Smooth muscle cell of the brain vasculature (primary cell): ENCODE measurements at places on chromosomes 5 and 9.

DNA sequence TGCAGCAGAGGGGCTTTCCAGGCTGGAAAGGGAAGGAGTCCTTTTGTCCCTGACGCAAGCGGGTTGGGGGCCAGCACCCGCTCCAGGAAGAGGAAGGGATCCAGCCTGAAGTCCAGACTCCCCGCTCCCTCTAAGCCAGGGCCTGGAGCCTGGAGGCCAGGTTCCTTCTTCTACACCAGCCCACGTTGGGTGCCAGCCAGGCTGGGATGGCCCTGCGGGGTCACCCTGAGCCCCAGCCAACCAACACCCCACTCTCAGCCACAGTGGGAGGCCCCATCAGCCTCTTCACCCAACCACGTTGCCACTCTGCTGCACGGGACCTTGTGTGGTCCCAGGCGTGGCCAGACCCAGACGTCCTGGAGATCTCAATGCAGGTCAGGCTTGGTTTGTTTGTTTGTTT, 970 bp upstream of the FUT7 start:
- DNase-seq: no peak

- DNase-seq: no peak
Measured at GRCh38 chr9:125638239-125639045, 68.6 kb downstream of the MAPKAP1 start.

DNA sequence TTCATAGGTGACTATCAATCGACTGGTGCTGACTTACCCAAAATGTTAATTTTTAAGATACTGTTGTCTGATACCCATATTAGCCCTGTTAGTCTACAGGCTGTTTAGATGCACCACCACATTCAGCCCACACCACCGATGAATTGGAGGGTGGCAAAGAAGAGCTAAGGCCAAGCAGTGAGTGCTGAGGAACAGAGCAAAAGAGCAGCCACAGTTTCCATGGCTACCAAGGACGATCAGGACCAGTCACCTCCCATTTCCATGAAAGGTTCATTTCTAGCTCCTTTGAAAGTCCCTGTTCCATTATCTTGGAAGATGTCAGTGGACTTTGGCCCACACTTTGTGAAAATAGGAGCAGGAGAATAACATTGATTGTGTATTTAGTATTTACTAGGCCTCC, 362.9 kb downstream of the TRIM32 start:
- DNase-seq: no peak

DNA sequence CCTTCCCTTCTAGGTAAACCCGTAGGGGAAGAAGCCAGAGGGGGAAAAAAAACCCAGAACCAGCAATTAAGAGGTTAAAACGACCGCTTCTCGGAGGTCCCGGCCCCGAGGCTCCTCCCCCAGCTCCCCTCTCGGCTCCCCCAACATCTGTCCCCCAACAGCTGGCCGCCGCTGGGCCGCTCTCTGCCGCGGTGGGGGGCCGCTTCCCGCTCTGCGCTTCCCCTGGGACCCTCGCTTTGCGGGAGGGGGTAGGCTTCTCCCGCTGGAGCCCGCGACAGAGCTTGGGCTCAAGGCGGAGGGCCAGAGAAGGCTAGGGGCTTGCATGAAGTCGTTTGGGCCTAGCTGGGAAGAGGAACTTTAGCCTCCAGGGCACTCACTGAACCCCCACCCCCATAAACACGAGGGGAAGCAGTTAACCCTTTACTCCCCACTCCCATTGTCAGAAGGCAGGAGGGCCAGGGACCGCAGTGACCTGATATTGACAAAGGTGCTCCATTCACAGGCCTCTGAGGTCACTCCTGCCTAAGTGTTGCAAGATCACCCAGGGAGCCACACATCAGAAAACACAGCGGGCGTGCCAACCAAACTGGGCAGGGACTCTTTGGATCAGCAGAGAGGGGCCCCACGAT, 7.5 kb downstream of the LHX6 start:
- DNase-seq: no peak

DNA sequence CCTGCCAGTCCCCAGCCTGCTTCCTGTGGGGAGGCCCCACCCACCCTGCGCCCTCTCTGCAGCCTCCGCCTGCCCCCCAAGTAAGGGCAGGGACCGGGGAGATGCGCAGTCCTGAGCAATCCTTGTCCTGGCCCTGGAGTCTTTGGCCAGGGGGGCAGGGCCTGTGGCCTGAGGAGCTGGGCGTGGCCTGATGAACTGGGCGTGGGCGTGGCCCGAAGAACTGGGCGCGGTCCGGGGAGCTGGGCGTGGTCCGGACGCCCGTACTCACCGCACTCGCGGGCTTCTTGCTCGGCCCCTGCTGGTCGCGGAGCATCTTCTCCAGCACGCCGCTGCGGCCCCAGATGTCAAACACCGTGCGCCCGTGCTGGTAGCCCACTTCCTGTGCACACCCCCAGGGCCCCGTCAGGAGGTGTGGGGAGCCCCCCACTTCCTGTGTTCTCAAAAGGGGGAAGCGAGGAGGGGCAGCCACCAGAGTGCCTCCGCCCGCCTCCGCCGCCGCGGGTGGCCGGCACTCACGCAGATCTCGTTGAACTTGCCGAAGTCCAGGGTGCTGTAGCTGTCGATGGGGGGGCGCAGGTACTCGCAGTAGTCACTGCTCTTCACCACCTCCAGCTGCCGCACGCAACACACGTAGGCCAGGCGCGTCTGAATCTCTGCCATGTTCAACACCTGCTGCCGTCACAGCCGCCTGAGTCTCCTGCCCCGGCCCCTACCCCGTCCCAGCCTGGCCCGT, 2.7 kb upstream of the NSMF start:
- no peak for DNase-seq

GRCh38 chr5:109199289-109199688, 210.5 kb downstream of the PJA2 start:
- DNase-seq: no peak

DNA sequence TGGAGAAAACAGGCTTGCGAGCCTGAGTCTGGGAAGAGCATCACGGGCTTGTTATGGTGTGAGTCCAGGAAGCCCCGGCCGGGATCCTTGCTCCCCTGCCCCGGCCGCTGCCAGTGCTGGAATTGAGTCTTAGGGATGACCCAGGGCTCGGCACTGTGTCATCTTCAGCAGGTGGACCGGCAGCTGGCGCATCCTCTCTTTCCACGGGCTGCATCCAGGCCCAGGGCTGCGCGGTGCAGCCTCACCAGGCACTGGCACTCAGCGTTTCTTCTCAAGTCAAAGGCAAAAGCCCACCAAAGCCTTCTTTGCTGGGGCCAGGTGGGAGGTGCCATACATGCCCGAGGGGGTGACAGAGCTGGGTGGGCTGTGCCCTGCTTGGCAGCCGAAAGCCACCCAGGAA, 46.6 kb downstream of the COL5A1 start:
- no peak for DNase-seq

- no peak for DNase-seq
Measured at GRCh38 chr5:179294891-179295777, 50.1 kb downstream of the ADAMTS2 start.

- DNase-seq: no peak
Measured at GRCh38 chr5:163727028-163727427, 221.6 kb downstream of the MAT2B start.

- DNase-seq: no peak
Measured at GRCh38 chr9:75239176-75239575, 150.9 kb downstream of the OSTF1 start.

GRCh38 chr5:116076496-116076895, 8.3 kb upstream of the COMMD10 start:
- DNase-seq: no peak

DNA sequence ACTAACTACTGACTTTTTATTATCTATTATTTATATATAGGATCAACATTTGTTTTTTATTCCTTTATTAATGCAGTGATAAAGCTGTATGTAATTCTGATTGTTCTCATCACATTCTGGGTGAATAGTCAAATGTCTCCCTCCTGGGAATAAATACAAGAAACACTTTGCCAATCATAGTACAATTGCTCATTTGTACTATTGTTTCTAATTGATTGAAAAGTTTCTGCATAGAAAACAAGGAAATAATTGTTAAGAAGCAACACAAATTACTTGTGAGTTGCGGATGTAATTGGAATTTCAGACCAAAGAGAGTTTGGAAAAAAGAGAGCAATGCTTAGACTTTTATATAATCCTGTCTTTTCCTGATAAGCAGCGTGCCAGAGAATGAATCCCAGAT, 1013.9 kb downstream of the EFNA5 start:
- DNase-seq: no peak

- DNase-seq: no peak
Measured at GRCh38 chr5:134889335-134889734, 15.2 kb downstream of the TXNDC15 start.

- DNase-seq: no peak
Measured at GRCh38 chr9:38412751-38413150, 11.5 kb downstream of the IGFBPL1 start.

GRCh38 chr5:79837761-79838551, 148.3 kb downstream of the CMYA5 start:
- no peak for DNase-seq

- DNase-seq: no peak
Measured at GRCh38 chr5:145028626-145029025, 806.5 kb downstream of the PRELID2 start.

DNA sequence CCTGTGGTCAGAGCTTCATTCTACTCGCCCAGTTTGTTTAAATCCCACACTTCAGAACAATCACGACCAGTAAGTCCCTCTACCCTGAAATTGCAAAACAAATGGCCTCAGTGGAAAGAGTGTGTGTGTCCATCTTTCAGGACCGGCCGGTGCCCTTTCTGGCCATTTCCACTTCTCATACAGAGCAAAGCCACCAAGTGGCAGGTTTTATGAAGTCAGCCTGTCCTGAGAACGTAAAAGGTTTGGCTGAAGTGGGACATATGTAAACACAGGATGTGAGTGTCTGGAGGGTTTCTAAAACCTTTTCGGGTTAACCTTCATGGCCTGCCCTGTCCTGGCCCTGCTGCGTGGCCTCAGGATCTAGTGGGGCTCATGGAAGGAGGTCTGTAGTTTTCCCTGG, 24.7 kb downstream of the NXNL2 start:
- no peak for DNase-seq

DNA sequence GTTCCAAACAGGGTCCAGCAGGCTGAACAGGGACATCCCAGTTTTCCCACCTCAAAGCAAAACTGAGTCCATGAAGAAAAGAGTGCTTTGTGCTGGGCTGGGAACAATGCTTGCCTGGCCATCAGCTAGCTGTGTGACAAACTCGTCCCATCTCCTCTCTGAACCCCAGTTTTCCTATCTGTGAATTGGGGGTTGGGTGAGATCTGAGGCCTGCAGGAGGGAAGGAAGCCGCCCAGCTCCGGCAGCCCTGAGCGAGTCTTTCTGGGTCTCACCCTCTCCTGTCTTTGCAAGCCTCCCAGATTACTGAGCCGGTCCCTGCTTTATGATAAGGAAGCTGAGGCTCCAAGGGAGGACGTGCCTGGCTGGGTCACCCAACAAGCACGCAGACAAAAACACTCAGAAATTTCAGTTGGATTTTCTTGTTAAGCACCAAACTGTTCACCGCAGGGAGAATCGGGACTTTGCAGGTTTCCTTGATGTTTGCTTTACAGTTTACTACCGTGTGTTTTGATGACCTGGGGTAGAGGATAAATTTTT, 82.6 kb upstream of the LMX1B start:
- DNase-seq: no peak

GRCh38 chr9:135961277-135961715, at the start of gene UBAC1:
Gene UBAC1, minus strand, starts transcription at chr9:135961373. Its CDS starts 211 bp downstream, at chr9:135961162.
- peak; percentile 88 for DNase-seq

DNA sequence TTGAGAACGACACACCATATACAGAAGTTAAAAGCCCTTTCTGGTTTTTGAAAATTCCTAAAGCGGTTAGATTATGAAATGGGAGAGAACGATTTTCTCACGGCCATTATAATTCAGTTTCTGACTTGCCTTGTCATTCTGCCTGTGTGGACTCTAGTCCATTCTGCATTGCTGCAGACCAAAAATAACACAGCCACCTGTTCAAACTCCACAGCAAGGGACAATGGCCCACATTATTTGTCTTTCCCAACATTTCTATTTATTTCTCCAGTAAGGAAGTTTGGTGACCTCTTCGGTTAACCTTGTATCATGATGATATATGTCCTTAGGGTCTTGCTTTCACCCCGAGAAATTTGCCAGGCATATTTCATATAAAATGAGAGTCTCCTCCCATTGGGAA, 497.7 kb downstream of the BRINP1 start:
- DNase-seq: no peak

- no peak for DNase-seq
Measured at GRCh38 chr5:150014456-150014855, 13.9 kb downstream of the HMGXB3 start.

DNA sequence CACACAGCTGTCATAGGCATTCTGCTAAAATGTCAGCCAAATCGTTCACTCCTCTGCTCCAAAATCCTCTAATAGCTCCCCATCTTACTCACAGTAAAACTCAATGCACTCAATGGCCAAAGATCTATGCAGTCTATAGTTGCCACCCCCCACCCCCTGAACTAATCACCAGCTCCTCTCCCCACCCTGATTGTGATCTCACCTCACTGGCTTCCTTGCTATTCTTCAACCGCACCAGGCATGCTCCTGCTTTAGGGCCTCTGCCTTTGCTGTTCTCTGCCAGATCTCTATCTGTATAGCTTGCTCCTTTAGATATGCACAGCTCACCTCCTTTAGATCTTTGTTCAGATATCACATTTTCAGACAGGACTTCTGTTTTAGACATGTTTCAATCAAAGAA, 33.2 kb upstream of the SNX2 start:
- no peak for DNase-seq

GRCh38 chr5:16437977-16438376, 27.6 kb downstream of the ZNF622 start:
- DNase-seq: no peak

DNA sequence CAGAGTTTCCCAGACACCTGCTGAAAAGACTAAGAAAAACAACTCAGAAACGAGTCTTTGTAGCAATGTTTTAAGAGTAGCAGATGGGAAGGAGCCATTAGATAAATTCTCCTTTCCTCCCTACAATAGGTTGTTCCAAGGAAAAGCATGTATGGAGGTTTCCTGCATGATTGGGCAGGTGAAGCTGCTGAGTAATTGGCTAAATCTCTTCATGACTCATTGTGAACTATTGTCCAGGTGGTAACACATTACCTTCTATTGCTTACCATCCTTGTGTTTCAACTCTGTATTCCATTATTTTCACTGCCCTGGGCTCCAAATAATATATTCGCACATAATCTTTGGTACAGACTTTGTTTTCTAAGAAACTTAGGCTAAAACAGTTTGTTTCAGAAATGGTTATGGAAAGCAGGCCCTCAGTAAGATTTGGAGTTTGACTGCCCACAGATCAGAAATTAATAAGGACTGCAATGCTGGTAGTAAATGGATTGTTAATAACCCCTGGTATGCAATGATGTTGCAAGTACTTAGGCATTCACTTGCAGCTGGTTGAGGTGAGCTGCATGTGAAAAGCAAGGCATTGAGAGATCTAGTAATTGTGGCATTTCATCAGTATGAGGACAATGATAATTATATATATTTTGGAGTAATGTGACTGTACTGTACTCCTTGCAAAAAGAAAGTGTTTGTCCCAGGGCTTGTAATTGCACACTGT, 281.4 kb upstream of the VLDLR start:
- no peak for DNase-seq

GRCh38 chr9:130902204-130903185, 5.9 kb upstream of the QRFP start:
- no peak for DNase-seq

GRCh38 chr5:117249086-117249815, 674.6 kb upstream of the SEMA6A start:
- DNase-seq: no peak
